Cardiac atrium fibroblast (primary cell): ENCODE measurements at places on chromosomes 11 and 22. TPM values are rescaled to one million over a fixed set of nuclear protein-coding genes. Genes with fewer than 3 reads are reported as not detected.

The CLDN25 gene
- total RNA-seq = not detected in 2 replicates

The USP2 gene
- not detected in 2 replicates for total RNA-seq

The ATG16L2 gene
- 6.1 and 26.7 TPM in 2 replicates for total RNA-seq

The SULT4A1 gene
- total RNA-seq = 0.65 and 1.3 TPM in 2 replicates

The OR2AG2 gene
- total RNA-seq = not detected in 2 replicates

The CCDC15 gene
- total RNA-seq = 0.97 and 3.1 TPM in 2 replicates

The DTX4 gene
- total RNA-seq = 2.5 and 2.6 TPM in 2 replicates

The IFITM10 gene
- total RNA-seq = 0.18 and 0.65 TPM in 2 replicates

The DEUP1 gene
- not detected in 2 replicates for total RNA-seq

The KCNE3 gene
- total RNA-seq = 2.3 and 6.9 TPM in 2 replicates

The PLET1 gene
- total RNA-seq = not detected in 2 replicates

The C22orf31 gene
- not detected in 2 replicates for total RNA-seq

The APOL4 gene
- 0.32 TPM in 1 of 2 replicates, not detected in the other for total RNA-seq

The CALCB gene
- total RNA-seq = not detected in 2 replicates
